ENCODE measurements at places on chromosomes 5 and 9.

GRCh38 chr5:135222171-135222681 lies 176.8 kb downstream of the MACROH2A1 start:
- no peak for DNase-seq

DNA sequence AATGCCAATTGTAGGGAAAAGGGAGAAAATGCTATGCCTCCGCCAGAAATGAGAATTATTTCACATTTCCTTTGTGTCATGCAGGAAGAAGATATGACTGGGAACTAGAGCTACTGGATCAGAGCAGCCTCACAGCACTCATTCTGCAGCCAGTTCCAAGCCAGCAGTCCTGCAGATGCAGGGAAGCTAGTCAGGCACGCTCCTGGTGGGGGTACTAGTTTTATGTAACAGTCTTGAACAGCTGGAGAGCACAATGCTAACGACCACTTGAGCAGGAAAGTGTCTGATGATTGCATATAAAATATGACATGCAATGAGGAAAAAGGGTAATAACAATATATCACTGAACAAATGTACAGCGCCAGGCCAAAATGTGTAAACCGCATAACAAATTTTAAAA lies 21.7 kb downstream of the CDH10 start:
- no peak for DNase-seq

DNA sequence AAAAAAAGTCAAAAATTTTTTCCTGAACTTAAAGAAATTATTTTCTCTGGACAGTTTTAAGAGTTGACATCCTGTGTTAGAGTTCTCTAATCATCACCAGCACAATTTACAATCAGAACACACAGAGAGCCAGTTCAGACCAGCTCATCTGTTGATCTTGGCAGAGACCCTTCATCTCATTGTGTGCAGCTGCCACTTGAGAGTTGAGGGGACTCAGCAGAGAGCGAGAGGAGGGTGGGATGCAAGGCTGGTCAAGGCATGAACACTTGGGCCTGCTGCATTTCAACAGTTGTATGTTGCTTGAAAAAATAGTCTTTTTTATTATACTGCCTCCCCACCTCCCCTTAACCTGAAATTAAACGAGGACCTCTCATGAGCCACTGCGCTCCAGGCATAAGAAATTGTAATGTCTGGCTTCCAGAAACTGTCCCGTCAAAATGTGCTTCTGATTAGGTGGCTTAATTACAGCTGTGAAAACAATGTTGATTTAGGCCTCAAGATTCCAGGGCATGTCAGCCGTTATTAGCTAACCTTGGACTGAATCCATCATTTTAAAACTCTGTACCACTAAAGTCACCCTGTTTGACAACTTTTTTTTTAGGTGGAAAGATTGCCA lies 383.6 kb downstream of the CCDC171 start:
- DNase-seq: no peak

- DNase-seq: no peak
These were observed 306.7 kb downstream of the NR2F1-AS1 start for GRCh38 chr5:93274291-93274690.

DNA sequence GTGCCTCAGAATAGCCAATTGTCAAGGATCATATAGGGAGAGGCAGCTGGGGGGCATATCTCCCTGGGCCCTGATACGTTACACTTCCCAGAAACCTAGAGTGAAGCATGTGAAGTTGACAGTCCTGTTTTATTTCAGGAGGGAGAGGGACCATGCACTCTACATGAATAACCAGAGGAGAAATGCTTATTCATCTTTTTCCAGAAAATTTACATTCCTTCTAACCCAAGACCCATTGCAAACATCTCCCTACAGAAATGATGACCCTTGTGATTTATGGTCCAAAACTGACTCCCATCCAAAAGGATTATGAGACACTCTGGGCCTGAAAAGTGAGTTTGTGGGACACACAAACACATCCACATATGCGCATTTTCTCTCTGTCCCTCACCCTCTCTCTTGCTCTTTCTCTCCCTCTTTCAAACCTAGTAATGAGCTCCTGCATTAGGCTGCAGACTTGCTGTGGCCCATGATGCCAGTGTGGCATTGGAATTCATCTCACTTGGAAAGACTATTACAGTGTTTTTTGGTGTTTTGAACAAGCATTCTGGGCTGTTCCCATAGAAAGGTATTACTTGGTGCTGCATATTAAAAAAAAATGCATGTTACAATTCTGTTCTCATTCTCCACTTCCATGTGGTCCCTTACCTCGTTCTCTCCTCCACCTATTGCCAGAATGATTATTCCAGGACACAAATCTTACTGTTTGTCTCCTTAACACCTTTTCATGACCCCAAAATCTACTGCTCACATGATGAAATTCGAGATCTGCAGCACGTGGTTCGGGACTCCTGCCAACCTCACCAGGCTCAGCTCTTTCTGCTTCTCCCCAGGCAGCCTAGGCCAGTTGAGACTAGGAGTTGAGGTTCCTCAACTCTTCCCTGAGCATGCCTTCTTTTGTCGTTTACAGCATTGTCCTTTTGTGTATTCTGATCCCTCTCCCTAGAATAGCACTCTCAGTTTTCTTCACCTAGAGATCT lies 451.3 kb upstream of the KLF4 start:
- no peak for DNase-seq

DNA sequence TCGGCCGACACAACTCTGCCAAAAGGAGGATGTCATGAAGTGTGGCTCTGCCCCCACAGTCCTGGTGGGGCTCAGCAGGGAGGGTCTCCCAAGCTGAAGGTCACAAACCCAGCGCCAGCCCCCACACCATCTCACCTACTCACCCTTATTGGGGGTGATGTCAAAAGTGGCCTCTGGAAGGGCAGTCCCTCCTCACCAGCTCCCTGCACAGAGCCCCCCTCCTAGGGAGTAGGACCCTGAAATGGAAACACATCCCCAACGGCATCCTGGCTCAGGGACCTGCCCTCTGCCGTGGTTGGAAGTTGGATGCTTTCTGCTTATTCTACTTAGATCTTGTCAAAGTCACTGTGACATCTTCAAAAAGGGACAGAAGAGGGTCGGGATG lies 89.5 kb downstream of the NSUN2 start:
- DNase-seq: no peak

DNA sequence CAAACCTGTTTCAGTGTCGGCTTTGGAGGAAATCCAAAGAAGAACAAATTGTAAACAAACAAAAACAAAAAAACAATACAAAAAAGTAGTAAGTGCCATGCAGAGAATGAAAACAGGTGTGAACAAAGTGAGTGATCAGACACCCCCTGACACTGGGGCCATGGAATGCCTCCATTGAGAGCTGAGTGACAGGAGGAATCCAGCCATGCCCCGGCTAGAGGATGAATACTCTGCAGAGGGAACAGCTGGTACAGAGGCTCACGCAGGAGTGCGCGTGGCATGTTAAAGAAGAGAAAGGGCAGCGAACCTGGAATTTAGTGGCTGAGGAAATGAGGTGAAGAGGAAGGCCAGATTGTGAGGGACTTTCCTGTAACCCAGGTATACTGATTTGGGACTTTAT lies 15.5 kb upstream of the CCNJL start:
- DNase-seq: no peak

- DNase-seq: no peak
These were observed 78.2 kb downstream of the CYFIP2 start for GRCh38 chr5:157343842-157344790.

DNA sequence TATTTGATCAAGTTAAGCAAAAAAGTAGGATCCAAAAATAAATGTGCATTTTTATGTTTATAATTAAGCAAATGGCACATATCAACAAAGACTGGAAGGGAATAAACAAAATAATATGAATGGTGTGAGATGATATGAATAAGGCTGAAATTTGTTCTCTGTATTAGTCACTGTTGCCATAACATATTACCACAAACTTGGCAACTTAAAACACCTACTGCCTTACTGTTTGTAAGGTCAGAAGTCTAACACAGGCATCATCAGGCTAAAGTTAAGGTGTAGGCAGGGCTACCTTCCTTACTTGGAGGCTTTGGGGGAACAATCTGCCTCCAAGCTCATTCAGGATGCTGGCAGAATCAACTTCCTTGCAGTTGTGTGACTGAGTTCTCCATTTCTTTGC lies 19.3 kb downstream of the PGGT1B start:
- no peak for DNase-seq

- DNase-seq: no peak
These were observed 71.8 kb downstream of the THBS4 start for GRCh38 chr5:80106916-80107315.

- DNase-seq: no peak
These were observed 29.3 kb upstream of the NKD2 start for GRCh38 chr5:979100-979817.

DNA sequence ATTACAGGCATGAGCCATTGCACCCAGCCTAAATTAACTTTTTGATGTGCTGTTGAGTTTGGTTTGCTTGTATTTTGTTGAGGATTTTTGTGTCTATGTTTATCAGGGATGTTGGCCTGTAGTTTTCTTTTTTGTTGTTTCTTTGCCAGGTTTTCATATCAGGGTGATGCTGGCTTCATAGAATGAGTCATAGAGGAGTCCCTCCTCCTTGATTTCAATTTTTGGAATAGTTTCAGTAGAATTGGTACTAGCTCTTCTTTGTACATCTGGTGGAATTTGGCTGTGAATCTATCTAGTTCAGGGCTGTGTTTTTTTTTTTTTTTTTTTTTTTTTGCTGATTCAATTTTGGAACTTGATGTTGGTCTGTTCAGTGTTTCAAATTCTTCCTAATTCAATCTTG lies 1164.3 kb upstream of the DMAC1 start:
- DNase-seq: no peak

DNA sequence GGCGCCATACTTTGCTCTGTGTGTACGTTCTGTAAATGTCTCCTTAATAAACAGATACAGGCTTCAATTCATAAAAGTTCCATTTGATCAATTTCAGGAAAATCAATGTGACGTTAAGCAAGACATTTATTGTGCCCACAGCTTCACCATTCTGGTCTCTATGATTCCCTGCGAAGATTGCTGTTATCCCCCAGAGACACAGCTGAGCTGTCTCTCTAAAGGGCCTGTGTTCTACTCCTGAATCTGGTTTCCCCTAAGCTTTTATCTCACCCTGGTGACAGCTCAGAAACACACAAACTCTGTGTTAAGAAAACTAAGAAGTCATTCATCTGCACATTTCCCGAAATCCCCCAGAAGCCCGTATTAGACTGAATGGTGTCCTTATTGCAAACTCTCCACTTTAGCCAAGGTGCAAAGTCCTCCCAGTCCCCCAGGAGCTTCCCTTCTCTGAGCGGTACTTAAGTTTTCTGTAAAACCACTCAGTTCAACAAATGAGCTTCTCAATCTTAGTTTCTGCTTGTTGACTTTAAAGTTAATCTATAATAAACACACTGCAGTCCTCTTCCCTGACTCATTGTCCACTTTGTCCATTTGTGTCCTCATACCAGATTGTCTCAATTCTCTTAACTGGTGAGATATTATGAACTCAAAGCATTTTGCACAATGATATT lies 1.4 kb upstream of the C5orf15 start:
- DNase-seq: no peak

GRCh38 chr9:652914-653313 lies 188.6 kb upstream of the DMRT1 start:
- no peak for DNase-seq

- DNase-seq: no peak
These were observed 9.2 kb upstream of the SHOC1 start for GRCh38 chr9:111803924-111804323.

DNA sequence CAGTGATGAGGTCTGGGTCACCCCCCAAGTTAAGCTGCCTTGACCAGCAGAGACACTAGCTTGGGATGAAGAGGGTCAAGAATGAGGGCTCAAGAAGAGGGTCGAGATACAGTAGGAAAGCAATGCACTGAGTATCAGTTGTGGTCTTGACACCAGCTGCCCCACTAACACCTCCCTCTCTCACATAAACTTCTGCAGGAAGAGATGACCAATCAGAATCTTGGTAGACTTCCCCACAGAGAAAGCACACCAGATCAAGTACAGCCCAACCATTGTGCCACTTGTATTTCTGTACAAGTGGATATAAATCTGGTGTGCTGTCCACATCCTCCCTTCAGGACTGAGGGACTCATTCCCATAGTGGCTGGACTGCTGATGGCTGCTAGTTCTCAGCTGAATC lies 101.2 kb upstream of the ELL2 start:
- DNase-seq: no peak

- DNase-seq: no peak
These were observed 40.3 kb downstream of the DBH start for GRCh38 chr9:133676450-133676849.

GRCh38 chr5:90308787-90309585 lies 100.6 kb downstream of the CETN3 start:
- no peak for DNase-seq

DNA sequence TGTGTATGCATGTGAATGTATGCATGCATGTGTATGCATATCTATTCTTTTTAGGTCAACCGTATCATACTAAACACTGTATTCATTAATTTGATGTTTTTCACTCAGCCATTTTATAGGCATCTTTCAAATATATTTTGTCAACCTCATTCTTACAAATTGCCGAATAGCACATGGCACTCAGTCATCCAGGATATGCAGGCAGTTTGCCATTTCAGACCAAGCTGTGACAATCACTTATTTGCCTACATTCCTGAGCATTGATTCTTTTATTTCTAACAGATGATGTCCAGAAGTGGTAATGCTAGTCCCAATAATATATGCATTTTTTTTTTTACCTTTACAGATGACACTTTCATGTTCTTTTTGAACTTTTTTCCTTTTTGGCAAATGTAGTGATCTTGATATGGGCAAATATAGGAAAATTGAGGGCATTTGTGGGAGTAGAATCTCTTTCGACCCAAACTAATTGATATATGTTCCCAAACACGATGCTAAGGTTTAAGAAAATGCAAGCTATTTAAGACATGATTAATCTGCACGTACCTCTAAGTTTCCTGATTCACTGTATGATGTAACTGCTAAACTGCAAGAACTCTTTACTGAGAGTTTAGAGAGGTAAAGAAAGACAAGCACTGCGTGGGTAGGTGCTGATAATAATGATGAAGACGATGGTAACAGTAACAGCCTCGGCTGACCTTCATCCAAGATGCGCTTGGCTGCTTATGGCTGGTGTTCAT lies 153.9 kb upstream of the DAP start:
- no peak for DNase-seq

DNA sequence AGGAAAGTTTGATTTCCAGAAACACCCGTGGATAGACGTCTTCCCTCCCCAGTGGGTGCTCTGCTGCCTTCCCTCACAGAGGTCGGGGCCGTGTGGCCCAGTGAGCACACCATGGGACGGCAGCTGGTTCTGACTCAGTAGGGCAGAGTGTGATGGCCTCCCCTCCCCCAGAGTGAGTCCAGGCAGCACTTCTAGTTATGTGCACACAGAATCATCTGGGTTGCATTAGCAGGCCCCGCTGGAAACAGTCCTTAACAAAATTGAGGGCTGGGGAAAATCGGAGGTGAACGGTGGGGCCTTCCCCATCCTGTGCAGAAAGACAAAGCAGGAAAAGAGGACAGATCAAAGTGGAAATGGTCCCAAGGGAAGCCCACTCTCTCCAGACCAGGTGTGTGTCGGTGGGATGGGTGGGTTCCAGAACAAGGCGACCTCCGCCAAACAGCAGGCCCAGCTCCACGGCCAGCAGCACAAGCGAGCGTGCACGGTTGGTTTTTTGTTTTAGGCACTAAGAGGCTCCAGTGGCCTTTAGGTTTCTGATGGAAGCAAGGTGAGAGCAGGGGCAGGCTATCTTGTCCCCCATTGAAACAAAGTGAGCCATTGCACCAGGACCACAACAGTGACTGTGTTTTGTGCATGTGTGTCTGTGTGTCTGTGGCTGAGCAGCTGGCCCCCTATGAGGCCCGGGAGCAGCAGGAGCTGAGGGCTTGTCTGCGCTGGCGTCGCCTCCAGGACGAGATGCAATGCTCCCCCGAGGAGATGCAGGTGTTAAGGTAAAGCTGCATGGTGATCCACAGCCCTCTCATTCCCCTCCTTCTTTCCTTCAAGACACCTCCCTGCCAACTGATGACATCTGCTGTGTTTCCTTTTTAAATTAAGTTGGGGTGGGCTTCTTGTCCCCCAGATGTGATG lies 201.5 kb downstream of the AOPEP start:
- DNase-seq: no peak

Measured in memory B cell (primary cell).